GM20000 (cell line): ENCODE measurements at places on chromosomes 1 and 21.

DNA sequence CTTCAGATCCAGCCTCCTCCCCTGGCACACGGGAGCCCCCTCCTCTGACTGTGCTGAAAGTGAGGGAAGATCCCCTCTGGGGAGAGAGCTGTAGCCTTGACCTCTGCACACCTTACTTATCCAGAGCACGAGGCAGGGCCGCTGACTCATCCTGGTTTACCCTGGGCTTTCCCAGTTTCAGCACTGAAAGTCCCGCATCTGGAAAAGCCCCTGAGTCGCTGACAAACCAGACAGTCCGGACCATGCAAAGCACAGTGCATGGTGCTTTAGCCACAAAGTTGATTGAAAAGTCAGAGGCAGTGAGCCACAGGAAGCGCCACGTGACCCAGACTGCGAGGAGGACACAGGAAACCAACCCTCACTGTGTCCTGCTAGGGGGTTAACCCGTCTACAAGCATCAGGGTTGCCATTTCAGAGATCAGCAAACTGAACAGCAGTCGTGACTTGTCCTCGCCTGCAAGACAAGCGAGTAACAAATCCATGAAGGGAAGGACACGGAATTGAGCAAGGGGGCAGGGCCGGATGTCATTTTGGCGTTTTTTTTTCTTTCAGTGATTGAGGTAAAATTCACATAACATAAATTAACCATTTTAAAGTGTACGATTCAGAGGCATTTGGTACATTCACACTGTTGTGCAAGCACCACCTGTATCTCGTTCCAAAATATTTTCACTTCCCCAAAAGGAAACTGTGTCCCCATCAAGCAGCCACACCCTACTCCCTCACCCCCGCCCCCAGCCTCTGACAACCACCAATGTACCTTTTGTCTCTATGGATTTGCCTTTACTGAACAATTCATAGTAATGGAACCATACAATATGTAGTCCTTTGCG is 19.9 kb upstream of the IFNGR2 start:
- peak; percentile 72 for DNase-seq

DNA sequence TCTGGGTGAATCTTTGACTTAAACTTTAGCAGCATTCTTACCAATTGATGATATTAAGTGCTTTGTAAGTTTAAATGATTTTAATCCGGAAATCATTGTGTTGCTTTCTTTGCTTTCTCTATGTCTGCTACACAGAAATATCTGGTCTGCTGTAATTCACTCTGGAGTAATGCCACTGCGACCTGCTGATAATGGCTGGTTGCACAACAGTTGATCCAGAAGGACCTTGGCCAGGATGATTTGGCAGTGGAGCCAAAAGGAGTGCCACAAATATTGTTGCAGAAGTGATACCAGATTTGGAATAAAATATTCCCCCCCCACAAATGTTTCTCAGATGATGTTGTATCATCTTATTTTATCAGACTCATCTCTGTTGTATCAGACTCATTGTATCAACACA is 2063.9 kb downstream of the MRPL39 start:
- no peak for DNase-seq

GRCh38 chr1:179142889-179143299 is 61.0 kb downstream of the TOR3A start:
- no peak for DNase-seq

GRCh38 chr1:75579046-75579445 is 31.9 kb downstream of the SLC44A5 start:
- no peak for DNase-seq

- no peak for DNase-seq
These were observed 26.3 kb downstream of the FRRS1 start for GRCh38 chr1:99740141-99740540.

DNA sequence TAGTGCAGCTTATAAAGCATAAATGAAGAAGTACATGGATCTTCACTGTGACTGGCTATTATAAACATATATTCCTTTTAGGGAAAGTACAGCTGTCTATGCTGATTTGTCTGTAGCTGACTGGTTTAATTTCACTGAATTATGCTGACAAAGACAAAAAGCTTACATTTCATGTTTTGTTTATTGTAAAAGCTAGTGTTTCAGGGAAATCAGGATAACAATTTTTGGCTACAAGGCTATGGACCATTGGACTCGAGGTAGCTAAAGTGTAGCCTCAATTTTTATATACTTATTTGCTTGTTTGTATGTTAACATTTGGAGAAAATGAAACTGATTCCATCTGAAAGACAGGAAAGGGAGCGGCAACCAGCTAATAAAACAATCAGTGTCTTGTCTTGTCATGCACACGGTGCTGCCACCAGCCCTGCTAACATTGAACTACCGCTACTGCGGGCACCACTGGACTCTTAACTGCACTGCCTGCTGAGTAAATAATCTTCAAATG is 480.2 kb downstream of the COL11A1 start:
- DNase-seq, result no peak

- DNase-seq, result no peak
These were observed 207.1 kb downstream of the SLC35F3 start for GRCh38 chr1:234111458-234112142.

DNA sequence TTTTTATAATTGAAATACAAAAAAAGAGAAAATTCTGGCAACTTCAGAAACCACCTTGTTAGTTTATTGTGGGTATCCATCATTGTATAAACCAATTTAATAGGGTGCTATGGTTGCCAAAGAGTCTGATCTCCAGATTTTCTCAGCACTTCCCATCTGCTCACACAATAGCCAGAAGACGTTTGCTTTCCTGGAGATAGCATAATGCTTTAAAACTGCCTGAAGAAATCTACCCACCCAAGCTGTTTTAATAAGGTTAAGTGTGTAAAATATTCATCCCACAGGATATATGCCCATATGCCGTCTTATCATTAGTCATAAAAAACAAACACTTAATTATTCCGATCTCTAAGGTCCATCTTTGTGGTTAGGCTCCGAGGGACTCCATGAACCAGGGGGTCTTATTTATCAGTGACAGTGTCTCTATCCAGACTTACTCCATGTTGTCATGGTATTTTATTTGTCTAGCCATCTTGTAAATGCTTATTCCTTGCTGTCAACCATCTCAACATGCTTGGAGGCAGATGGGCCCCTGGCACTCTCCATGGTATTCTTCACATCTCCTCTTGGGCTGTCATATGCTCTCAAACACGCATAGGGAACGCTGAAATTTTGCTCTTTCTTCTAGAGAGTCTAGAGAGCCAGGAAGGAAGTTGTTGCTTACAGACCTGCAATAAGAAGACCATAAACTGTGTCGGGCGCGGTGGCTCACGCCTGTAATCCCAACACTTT is 58.5 kb downstream of the MAP10 start:
- no peak for DNase-seq

DNA sequence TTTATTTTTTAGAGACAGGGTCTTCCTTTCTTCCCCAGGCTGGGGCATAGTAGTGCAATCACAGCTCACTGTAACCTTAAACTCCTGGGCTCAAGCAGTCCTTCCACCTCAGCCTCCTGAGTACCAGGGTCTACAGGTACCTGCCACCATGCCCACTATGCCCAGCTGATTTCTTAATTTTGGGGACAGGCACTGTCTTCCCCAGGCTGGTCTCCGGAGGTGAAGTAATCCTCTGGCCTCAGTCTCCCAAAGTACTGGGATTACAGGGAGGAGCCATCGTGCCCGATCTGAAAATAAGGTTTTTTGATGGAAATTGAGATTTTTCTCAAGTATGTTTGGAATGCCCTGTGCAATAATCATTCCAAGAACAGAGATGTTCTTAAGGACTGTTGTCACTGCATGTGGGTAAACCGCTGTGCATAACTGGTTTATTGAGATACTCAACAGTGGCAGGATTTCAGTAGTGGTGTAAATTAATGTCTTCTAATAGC is 934 bp upstream of the MSH4 start:
- DNase-seq, result no peak

- DNase-seq, result no peak
These were observed 5.0 kb upstream of the RWDD3 start for GRCh38 chr1:95229037-95229436.
